ENCODE measurements at places on chromosomes 5 and 9. TPM values are rescaled to one million over a fixed set of nuclear protein-coding genes. Genes with fewer than 3 reads are reported as not detected.

GRCh38 chr9:113898596-113898995 is 22.5 kb downstream of the ZNF618 start:
- H3K4me3 ChIP-seq = no peak overlapping the region
- DNase-seq = no peak
- no peaks in the 10 kb centered on the region for H3K27me3 ChIP-seq
- no peaks in the 10 kb centered on the region for H3K4me1 ChIP-seq

GRCh38 chr9:85108229-85108628 is 438.7 kb downstream of the NTRK2 start:
- no peaks in the 10 kb centered on the region for H3K4me1 ChIP-seq
- DNase-seq = no peak
- H3K4me3 ChIP-seq = no peak overlapping the region
- no peak overlapping the region for H3K27ac ChIP-seq
- H3K36me3 ChIP-seq = no peaks in the 10 kb centered on the region
- no peaks in the 10 kb centered on the region for H3K27me3 ChIP-seq

GRCh38 chr5:52598968-52599367 is 188.7 kb upstream of the ITGA1 start:
- H3K4me3 ChIP-seq = no peak overlapping the region
- H3K27me3 ChIP-seq = no peaks in the 10 kb centered on the region
- no peak for DNase-seq
- no peak overlapping the region for H3K27ac ChIP-seq
- no peaks in the 10 kb centered on the region for H3K36me3 ChIP-seq

DNA sequence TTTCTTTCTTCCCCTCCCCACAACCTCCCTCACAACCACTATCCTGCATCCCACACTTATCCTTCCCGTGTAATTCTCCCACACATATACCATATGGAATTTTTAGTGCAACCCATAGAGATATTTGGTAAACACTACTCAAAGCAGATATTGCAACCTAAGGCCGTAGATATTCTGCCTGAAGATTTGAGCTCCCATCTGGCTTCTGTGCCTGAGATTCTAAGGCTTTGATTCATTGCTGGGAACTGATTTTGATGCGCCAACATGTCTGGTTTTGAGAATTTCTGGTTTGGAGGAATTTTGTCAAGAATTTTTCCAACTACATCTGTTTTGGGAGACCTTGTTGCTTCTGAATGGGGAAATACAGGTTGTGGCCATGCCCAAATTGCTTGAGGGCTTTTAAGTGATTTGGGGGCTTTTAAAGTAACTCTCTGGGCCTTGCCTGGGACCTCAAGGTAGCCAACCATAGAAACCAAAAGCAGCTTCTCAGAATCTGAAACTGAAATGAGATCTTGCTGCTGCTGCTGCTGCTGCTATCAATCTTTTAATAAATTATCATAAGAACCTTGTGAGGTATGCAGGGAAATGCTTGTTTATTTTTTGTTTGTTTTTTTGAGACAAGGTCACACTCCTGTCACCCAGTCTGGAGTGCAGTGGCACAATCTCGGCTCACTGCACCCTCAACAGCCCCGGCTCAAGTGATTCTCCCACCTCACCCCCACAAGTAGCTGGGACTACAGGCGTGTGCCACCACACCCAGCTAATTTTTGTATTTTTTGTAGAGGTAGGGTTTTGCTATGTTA is 36.2 kb downstream of the PLAC8L1 start:
- DNase-seq = no peak
- H3K27ac ChIP-seq = no peak overlapping the region
- H3K36me3 ChIP-seq = peaks cover 22% of the 10 kb centered on the region
- no peak overlapping the region for H3K4me3 ChIP-seq
- H3K27me3 ChIP-seq = no peaks in the 10 kb centered on the region
- H3K4me1 ChIP-seq = peaks cover 11% of the 10 kb centered on the region

ANKRD18A gene
- polyA plus RNA-seq = 1.7 TPM

NMUR2 gene
- not detected for polyA plus RNA-seq

TUBB4B gene
- polyA plus RNA-seq = 440 TPM

CD72 gene
- 0.66 TPM for polyA plus RNA-seq
